Stimulated activated CD8-positive, alpha-beta memory T cell treated with anti-CD3 and anti-CD28 coated beads, Interleukin-15, amount 100 ng/mL, for 24 hours (primary cell): ENCODE measurements at places on chromosomes 2 and 18.

GRCh38 chr2:38353402-38353801 lies 23.7 kb downstream of the ATL2 start:
- no peak for DNase-seq

DNA sequence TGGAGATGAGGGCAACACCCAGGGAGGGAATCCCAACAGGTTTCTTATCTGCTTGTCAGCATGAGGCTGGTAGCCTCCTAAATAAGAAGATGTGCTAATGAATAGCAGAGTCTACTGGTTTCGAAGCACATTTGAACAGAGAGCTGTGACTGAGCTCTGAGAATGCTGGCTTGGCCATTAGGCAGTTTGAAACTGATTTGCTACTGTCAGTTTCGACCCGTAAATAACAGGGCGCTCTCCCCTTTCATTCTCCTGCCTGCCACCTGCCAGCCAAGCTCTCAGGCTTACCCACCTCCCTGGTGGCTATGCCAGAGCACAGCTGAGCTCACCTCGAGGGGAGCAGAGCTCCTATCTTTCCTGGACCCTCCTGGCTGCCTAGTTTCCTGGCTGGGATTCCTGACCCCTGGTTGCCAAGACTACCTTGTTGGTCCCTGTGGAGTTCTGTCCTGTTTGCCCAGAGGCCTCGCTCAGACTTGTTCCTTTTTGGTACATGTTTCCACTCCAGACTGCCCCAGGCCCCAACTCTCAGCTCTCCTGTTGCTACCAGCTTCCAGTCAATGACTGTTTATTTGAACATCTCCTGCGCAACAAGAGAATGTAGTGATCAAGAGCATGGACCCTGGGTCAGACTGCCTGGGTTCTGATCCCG lies 102.3 kb upstream of the ALPP start:
- no peak for DNase-seq

DNA sequence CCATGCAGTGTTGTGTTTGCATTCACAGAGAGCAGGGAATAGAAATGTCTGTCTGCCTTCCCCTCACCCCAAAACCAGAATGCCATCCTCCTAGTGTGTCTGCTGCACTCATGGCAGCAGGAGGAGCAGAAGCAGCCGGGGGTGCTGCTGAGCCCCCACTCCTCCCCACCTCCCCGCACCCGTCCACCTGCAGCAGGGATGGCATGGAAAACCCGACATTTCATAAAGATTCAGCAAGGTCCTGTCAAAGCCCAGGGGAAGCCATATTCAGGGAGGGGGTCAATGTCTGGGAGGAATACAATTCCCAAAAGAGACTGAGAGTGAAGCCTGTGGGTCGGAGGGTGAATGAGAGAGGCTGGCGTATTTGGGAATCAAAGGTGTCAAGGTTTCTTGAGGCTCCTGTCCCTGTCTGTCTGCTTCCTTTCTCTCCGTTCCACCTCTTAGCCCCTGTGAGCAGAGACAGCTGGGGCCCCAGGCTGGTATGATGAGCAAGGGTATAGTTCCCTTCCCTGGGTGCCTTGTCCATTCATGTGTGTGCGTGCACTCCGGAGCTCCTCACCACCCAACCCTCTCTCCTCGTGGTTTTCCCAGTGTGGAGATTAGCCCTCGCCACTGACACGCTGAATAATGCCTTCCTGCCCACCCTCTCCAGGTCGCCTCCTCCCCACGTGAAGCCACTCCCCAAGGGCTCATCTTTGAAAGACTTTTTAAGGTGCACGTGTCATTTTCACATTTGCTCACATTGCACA lies 133.5 kb upstream of the ZNF236 start:
- DNase-seq, result no peak

- DNase-seq, result no peak
These were observed 1310.8 kb upstream of the CHAC2 start for GRCh38 chr2:52456561-52457377.

DNA sequence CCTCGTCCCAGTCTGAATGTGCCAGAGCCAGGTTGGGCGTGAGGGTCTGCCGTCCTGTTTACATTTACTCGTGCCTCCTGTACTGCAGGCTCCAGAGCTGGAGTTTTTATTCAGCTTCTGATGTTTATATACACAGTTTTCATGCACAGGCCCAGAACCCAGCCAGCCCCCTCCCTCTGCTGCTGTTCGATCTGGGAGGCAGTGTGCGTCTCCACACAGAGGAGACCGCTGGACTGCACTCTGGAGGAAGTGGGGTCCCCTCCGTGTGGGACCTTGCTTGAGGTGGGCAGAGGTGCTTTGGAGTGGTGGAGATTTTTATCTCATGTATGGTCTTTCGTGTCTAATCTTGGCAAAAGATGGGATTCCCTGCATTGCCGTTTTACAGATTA lies 90.6 kb downstream of the GLI2 start:
- DNase-seq, result no peak

DNA sequence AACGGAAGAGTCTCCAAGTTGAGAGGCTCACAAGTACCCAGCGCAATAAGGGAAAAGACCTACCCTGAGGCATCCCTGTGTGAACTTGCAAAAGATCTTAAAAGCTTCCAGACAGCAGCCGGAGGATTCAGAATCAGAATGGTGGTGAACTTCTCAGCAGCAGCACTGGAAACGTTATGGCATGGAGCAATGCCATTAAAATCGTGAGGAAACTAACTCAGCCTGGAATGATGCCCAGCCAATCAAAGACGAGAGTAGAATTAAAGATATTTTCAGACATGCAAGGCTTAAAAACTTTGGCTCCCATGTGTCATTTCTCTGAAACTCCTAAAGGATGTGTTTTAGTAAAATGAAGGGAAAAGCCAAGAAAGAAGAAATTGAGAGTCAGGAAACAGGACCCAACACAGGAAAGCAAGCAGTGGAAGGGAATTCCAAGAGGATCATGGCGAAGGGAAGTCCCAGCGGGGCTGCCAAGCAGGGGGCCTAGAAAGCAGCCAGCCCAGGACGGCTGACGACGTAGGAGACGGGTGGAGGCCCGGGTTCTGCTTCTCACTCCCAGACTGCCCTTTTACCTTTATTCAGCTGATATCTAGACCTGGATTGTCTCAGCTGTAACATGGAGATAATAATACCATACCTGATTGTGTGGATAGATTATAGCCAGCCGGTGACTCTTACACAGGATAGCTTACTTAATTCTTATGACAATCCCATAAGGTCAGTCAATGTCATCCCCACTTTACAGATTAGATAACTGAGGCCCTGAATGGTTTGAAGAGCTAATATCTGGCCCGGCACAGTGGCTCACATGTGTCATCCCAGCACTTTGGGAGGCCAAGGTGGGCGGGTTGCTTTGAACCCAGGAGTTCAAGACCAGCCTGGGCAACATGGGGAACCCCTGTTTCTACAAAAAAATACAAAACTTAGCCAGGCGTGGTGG lies 92.8 kb downstream of the ASAP2 start:
- no peak for DNase-seq
